ENCODE measurements at places on chromosomes 3 and 15.
A peak's percentile ranks its signal among the peaks of the same experiment; 100 is the strongest.

GRCh38 chr3:15512166-15512565, 9.3 kb downstream of the COLQ start:
- peak; percentile 80 for DNase-seq

GRCh38 chr3:29922992-29923746, 642.3 kb downstream of the RBMS3 start:
- no peak for DNase-seq

GRCh38 chr15:73046073-73046472, 6.2 kb upstream of the NEO1 start:
- DNase-seq = no peak

GRCh38 chr15:41801185-41801584, 26.7 kb upstream of the JMJD7 start:
- no peak for DNase-seq

GRCh38 chr3:62830727-62831322, 44.4 kb downstream of the CADPS start:
- no peak for DNase-seq

GRCh38 chr3:189822726-189823125, 191.5 kb downstream of the TP63 start:
- no peak for DNase-seq

- no peak for DNase-seq
These were observed 90.6 kb downstream of the IQSEC1 start for GRCh38 chr3:12982619-12983101.

GRCh38 chr3:154059833-154060232, 61.4 kb upstream of the ARHGEF26 start:
- DNase-seq = no peak

GRCh38 chr3:57963811-57964346, 44.3 kb upstream of the FLNB start:
- no peak for DNase-seq

DNA sequence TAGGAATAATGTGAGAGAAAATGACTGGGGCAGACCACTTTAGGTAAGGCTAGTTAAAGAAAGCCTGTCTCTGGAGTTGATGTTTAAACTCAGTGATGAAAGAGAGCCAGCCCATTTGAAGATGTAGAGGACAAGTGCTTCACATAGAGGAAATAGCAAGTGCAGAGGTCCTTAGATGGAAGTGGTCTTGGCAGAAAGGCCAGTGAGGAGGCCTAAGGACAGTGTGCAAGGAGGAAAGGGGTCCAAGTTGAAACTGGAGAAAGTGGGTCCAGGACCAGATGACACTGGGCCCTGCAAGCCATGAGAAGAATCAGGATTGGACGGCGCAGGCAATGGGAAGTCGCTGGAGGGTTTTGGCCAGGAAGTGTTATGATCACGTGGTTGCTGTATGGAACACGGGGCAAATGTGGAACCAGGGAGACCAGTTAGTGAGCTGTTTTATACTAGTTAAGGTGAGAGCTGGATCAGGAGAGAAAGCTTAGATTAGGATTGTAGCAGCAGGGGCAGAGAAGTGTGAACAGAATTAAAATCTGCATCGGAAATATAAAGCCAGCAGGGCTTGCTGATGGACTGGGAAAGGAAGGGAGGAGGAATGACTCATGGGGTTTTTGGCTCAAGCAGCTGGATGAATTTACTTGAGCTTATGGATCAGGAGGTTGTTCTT, 48.0 kb upstream of the SCAANT1 start:
- DNase-seq = no peak

GRCh38 chr3:12759693-12760565, 870 bp upstream of the TMEM40 start:
- DNase-seq = no peak

GRCh38 chr3:36992806-36993325, at the start of gene EPM2AIP1:
Gene EPM2AIP1 (minus strand): TSS chr3:36993131. CDS start chr3:36993077, 54 bp downstream.
- DNase-seq = no peak

GRCh38 chr3:178203650-178204049, 332.6 kb upstream of the KCNMB2 start:
- no peak for DNase-seq

DNA sequence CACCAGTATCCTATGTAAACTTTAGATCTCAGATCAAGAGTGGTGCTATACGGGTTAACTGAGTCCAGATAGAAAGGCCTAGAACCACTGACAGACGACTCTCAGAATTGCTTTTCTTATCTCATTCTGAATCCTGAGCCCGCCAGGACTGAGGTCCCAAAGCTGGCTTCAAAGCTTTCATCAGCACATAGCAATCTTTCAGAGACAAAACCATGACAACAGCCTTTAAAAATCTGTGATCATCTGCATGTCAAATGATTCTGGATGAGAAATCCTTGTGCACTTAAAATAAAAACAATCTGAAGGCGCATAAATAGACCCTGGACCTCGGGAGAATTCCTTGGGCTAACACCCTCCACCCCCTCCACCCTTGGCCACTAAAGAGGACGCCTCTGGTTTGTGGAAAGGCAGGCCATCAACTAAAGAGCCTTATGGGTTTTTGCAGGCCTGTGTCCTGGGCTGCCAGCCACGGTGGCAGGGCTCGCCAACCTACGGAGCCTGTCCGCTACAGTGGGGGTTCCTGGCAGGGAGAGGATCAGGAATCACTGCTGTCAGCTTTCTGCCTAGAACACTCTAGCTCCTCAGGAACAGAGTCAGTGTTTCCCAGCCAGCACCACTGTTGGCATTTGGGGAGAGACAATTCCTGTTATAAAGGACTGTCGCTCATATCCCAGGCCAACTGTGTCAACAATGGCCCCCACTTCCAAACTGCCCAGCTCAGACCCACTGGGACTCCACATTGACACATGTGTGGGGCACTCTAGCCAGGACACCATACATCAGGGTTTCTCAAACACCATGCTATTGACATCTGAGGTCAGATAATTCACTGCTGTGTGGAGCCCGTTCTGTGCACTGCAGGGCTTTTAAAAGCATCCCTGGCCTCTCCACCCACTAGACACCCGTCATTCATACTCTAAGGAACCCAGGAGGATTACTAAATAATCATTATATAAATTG, 20.2 kb downstream of the TLE3 start:
- DNase-seq = no peak

DNA sequence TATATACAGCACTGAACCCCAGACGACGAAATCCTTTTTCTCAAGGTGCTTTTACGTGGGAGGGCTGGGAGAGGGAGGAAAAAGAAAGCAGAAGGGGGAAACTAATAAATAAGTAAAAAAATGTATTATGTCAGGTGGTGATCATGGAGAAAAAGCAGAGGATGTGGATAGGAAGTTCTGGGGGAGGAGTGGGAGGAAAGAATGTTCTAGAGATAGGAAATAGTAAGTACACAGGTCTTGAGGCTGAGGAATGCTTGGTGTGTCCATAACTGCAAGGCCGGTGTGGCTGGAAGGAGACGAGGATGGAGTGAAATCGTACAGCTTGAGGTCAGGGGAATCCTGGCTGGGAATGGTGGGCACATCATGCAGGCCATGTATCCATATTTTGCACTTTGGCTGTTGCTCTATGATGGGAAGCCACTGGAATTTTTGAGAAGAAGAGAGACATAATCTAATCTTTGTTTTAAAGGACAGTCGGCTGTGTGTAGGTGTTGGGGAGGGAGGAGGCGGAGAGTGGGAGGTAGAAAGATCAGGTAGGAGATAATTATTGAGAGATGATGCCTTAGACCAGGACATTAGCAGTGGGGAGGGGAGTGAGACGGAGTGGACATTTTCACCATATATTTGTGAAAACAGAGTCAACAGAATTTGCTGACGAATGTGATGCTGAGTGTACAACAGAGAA, 1.8 kb upstream of the UBE2E2 start:
- no peak for DNase-seq
